ENCODE measurements at places on chromosomes 12 and 14.

GRCh38 chr14:69023035-69023434 is 43.9 kb upstream of the ACTN1 start:
- no peak for DNase-seq

GRCh38 chr14:54659365-54659764 is 92.4 kb downstream of the SAMD4A start:
- DNase-seq: no peak

DNA sequence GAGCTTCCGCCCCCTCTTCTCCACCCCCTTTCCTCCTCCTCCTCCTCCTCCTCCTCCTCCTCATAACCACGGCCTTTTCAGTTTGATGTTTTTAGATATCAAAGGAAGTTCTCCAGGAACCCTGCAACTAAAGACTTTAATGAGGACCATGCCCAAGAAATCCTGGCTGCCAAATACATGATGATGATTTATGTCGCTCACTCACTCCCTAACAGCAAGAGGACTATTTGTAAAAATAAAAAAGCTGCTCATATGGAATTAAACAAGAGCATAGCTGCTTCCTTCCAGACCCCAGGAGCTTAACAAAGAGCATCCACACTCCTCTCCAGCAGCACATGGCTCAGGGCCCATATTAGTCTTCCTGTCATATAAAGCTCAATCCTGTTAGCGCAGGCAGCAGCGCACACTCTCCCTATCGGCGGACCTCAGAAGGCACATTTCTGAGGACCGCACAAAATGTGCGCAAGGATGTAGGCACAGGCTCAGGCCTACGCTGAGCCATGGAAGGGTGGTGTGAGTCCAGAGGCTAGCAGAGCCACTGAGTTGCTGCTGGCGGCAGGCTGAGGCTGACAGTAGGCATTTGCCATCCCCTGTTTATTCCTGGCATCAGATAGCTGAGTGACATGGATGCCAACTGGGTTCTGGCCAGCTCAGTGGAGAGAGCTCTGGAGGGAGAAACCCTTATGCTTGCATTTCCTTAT is 232.8 kb downstream of the MSRB3 start:
- peak; percentile 72 for DNase-seq

DNA sequence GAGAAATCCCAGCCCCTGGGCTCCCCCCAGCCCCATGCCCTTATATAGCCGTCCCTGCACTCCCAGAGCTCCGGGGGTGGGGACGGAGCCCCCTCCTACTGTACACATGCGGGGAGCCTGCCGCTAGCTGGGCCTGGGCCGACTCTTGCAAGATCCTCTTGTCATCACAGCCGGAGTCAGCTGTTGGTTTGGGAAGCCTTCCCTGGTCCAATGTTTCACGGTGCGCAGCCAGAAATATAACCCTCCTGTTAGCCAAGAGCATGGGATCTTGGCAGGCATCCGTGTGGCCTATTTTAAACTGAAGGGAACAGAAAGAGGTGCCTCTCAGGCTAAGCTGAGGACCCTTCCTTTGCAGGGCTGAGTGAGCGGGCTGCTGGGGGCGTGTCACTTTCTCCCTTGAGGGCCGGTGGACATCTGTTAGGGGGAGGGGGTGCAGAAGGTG is 175.3 kb downstream of the TSPAN9 start:
- DNase-seq: peak; percentile 98

DNA sequence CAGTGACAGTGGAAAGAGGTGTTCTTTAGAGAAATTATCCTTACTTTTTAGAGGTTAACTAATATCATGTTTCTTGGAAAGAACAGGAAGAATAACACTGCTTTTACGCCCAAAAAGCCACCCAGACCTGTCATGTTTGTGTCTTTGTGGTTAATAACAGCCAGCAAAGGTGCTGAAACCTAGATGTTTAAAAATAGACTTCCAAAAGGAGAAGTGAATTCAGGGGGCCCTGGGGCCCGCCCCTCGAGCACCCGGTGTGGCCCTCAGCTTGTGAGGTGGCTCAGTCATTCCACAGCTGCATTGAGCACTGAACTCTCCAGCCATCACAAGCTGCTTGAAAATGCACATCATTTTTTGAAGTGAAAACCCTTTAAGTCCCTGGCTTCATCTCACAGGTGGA is 20.8 kb upstream of the AMN start:
- DNase-seq: no peak

DNA sequence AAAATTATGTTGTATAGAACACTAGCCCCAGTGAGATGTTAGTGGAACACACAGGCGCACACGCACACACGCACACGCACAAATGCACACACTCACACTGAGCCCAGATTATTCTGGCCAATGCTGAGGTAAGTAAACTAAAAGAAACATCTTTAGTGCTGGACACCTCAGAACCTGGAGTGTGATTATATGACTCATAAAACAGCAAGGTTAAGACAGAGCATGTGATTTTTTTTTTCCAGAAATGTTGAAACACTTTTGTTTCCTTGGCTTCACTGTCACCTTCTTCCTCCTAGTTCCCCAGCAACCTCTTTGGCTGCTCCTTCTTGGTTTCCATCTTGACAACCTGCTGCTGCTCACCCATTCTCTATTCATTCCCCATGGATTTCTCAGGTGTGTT is 141.0 kb upstream of the ALG10B start:
- no peak for DNase-seq

- no peak for DNase-seq
These were observed 4.2 kb upstream of the KRT5 start for GRCh38 chr12:52524241-52524897.

DNA sequence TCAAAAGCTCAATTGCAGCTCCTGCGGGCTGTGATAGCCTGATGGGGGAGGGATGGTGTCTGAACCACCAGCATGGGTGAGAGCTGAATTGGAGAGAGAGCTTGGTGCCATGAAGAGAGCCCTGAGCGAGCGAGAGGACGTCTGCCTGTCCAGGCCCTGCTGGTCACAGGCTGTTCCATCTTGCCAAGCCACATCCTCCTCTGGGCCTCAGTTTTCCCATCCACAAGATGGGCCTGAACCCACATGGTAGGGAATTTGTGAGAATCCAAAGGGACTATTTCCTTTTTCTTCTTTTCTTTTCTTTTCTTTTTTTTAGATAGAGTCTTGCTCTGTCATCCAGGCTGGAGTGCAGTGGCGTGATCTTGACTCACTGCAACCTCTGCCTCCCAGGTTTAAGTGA is 276.4 kb downstream of the VRK1 start:
- no peak for DNase-seq

DNA sequence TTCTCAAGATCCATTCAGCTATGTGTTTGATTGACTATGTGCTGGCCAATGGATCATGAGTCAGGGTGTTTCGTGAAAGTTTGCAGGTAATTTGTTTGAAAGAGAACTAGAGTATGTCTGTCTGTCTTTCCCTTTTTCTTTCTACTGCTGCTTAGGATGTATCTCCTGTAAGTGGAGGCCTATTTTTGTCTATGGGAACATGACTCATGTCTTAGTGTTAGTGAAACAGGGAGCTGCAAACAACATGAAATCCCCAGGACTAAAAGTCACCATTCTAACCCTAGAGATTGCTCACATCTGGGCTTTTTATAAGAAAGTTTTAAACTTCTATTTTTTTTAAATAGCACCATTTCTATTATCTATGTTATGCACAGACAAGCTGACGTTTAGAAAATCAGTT is 333.0 kb downstream of the CCER1 start:
- no peak for DNase-seq

DNA sequence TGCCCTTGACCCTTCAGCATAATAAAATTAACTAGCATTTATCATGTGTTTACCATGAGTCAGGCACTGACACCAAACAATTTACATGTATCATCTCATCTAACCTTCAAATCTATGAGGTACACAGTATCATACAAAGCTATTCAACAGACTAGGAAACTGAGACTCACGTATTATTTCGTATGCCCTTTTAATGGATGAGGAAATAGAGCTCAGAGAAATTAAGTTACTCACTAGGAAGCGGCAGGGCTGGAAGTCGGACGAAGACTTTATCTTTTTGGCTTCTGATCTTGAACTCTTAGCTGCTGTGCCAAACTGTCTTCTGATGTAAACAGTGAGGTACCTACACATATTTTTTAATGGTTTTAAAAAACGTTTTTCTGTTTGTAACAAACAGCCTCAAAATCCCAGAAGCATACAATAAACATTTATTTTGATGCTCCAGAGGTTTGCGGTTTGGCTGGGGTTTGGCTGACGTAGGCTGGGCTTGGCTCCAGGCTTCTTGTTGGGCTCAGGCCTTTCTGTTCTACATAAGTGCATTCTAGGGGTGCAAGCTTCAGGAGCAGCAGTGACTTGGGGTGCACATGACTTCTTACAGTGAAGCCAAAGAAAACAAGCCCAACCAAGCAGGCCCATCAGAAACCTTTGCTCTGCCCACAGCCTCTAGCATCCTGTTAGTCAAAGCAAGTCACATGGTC is 184.7 kb downstream of the TBX5 start:
- no peak for DNase-seq

DNA sequence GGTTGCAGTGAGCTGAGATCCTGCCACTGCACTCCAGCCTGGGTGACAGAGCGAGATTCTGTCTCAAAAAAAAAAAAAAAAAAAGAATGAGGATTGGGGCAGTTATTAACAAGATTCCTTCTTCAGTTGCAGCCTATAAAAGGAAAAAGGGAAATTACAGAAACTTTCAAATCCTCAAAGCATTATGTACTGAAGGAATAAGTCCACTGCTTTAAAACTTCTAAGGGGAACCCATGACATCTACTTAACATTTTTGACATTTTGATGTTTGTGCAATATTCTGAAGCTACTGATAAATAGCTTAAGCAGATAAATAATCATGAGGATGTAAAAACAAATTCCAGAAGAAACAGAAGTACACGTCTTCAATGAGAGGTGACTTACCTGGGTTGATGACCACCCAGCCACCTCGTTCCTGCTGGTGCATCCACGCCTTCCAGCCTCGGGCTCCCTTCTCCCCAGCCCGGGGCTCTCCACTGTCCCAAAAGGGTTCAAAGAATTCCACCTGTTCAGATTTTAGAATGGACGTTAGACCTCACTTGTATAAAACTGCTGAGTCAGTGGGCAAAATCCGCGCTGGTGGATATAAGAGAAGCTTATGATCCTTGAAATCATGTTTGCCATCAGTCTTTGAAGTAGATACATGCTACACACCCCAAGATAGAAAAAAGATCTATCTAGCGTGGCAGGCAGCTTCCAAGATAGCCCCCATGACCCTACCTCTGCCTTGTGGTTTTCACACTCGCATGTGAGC is 33.7 kb downstream of the NRDE2 start:
- peak; percentile 39 for DNase-seq

DNA sequence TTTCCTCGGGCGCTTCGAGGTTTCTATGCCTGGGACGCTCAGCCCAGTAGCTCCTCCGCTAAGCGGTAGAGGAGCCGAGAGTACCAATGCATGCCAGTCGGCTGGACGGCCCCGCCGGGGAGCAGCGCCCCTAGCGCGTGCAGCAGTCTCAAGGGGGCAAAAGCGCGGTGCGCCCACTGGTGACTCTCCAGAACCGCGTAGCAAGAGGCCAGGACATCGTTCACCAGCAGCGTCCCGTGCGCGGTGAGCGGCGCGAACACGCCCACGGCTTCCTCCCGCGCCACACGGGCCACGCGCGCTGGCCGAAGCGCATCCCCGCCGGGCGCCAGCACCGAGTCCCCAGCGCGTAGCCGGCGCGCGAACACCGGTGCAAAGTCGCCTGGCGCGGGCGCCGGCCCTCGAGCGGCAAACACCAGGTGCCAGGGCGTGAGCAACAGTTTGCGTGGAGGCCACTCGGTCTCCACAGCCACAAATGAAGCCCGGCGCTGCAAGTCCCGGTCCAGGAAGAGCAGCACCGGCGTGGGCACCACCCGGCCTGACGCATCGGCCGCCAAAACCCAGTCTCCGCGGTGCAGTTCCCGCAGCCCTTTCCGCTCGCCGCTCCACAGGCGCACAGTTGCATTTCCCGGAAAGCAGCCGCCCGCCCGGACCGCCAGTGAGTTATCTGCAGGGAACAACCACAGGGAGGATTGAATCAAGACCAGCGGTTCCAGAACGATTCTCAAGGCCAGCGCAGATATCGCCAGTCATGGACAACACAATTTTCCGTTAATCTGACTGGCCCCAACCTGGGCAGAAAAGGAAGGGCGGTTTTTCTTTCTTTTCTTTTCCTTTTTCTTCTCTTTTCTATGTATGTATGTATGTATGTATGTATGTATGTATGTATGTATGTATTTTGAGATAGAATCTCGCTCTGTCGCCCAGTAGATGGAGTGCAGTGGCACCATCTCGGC is 4.5 kb downstream of the DHH start:
- DNase-seq: no peak

DNA sequence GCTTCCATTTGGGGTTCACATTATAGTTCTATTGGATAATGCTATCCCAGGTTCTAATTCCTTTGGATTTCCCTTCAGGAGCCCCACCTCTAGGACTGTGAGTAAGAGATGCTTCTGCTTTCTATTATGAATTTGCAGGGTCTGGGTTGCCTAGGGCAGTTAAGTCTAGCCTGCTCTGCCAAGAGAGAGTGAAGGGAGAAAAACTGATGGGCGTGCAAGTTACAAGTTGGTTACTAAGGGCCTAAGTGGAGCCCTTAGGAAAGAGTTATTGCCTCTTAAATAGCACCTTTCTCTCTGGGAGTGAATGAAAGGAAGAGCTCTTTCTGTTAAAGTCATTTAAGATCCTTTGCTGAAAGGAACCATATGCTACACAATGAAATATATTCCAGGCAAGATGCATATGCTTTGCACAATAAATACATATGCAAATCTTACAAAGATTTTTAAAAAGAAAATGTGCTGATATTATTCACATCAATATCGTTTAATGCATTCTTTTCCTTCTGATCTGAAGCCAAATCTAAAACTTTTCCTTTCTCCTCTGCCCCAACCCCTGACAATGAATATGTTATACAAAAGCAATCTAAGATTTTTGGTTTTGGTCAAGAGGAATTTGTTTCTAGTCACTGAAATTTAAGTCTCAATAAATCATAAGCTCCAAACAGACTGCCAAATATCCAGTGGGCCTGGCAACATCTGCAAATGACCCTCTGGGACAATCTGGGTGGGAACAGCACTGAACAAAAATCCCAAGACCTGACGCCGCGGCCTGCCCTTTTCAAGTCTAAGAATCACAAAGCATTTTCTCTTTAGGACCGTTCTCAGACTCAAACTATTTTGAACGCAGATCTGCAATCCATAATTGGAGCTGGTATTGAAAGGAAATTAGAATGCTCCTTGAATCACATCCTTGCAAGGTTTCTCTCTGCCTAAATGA is 586.7 kb downstream of the ETNK1 start:
- DNase-seq: no peak

DNA sequence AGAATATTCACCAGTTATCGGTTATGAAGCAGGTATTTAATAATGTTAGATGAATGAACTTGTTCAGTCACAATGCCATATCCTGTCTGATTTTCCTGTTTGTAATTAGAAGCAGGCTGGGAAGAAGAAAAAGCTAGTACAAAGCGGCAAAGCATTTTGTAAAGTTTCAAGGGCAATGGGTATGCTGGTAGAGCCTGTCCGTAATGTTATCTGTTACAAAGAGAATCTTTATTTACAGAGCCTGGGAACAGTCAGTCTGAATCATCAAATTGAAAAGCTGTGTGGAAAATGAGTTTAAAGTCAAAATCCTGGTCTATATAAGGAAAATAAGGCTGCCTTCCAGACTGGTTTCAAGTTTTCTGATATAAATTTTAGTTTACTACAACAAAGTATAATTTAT is 40.5 kb downstream of the PARP11 start:
- no peak for DNase-seq

GRCh38 chr14:57122129-57122528 is 146.6 kb downstream of the EXOC5 start:
- DNase-seq: no peak

Data from sigmoid colon (tissue), 7 donors.